Uterus (tissue), 4 donors: ENCODE measurements at places on chromosomes 2 and 18. TPM values are rescaled to one million over a fixed set of nuclear protein-coding genes. Genes with fewer than 3 reads are reported as not detected.
A peak's percentile ranks its signal among the peaks of the same experiment; 100 is the strongest.

ABCG5 gene
- not detected for total RNA-seq

NR4A2 gene
- total RNA-seq, result 5.5 TPM

HOXD8 gene
- total RNA-seq, result 46.2 TPM

UCN gene
- total RNA-seq, result 2.3 TPM

DYNC1I2 gene
- total RNA-seq, result 165 TPM

IL1A gene
- not detected for total RNA-seq

IMPA2 gene
- total RNA-seq, result 30.1 TPM

- H3K4me3 ChIP-seq, result no peak overlapping the region
- no peaks in the 10 kb centered on the region for H3K4me1 ChIP-seq
- no peak for DNase-seq
- no peak overlapping the region for H3K27ac ChIP-seq
- no peaks in the 10 kb centered on the region for H3K36me3 ChIP-seq
These were observed 146.7 kb upstream of the ACVR2A start for GRCh38 chr2:147698166-147698565.

DNA sequence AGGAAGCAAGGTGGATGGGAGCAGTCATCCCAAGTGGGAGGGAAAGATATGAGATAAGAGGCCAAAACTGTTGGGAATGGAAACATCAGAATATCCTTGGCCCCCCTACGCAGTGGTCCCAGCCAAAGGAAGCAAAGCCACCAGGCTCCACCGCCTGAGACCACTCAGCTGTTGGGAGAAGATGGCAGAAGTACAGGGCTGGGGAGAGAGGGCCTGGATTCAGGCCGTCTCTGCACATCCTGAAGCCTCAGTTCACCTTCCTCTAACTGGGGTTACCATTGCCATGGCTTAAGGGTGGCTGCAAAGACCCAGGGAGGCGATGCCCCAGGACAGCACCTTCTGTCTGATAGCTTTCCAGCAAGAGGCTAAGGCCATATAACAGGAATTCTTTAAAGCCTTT, 193.8 kb downstream of the MGAT5 start:
- no peaks in the 10 kb centered on the region for H3K27me3 ChIP-seq
- H3K4me3 ChIP-seq, result no peak overlapping the region
- no peak overlapping the region for H3K27ac ChIP-seq
- no peaks in the 10 kb centered on the region for H3K36me3 ChIP-seq

DNA sequence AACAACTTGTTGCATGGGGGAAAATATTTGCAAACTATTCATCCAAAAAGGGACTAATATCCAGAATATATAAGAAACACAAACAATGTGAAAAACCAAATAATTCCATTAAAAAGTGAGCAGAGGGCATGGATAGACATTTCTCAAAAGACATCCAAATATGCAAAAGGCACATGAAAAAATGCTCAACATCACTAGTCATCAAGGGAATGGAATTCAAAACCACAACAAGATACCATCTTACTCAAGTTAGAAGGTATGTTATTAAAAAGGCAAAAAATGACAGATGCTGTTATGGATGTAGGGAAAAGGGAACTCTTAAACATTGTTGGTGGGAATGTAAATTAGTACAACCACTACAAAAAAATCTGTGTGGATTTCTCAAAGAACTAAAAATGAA, 396.5 kb downstream of the CCDC85A start:
- no peak overlapping the region for H3K4me3 ChIP-seq
- no peaks in the 10 kb centered on the region for H3K36me3 ChIP-seq
- H3K27ac ChIP-seq, result no peak overlapping the region

GRCh38 chr2:60321816-60322215, 231.6 kb downstream of the BCL11A start:
- no peak overlapping the region for H3K27ac ChIP-seq
- H3K4me1 ChIP-seq, result no peaks in the 10 kb centered on the region
- H3K4me3 ChIP-seq, result no peak overlapping the region
- H3K27me3 ChIP-seq, result no peaks in the 10 kb centered on the region

- DNase-seq, result peak; percentile 98
- H3K27ac ChIP-seq, result peak within 1 kb of the TSS; percentile 96
- H3K4me3 ChIP-seq, result peak within 1 kb of the TSS; percentile 91
- H3K36me3 ChIP-seq, result no peaks in the 10 kb centered on the region
These were observed at the start of the genes SEPTIN10 and SOWAHC for GRCh38 chr2:109613922-109614714. SEPTIN10 (minus strand) TSS chr2:109613966; CDS start chr2:109613827, 139 bp downstream. SOWAHC (plus strand) TSS chr2:109614364; CDS start chr2:109614490, 126 bp downstream.

DNA sequence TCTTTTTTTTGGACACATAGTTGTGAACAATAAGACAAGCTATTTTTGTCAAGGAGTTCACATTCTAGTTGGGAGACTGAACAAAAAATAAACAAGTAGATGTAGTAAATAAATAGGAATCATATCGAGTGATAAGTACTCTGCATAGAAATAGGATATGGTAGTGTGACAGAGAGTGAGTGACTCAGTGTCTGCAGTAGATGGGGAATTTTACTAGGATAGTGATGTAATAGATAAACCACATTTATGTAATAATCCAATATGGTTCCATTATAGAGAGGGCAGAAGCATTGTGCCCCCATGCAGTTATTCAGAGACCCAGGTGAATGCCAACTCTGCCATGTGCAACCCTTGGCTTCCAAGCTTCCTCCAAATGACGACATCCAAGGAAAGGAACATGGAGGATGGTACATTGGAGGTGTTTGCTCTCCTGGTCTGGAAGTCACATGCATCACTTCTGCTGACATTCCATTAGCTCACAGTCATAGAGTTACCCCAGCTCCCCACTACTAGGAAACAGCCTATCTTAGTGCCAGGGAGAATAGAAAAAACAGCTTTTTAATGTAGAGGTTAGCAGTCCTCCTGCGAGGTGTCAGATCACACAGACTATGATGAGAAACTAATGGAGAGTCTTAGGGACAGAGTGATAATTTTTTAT, 595.4 kb downstream of the NYAP2 start:
- H3K27me3 ChIP-seq, result no peaks in the 10 kb centered on the region
- no peaks in the 10 kb centered on the region for H3K36me3 ChIP-seq

DNA sequence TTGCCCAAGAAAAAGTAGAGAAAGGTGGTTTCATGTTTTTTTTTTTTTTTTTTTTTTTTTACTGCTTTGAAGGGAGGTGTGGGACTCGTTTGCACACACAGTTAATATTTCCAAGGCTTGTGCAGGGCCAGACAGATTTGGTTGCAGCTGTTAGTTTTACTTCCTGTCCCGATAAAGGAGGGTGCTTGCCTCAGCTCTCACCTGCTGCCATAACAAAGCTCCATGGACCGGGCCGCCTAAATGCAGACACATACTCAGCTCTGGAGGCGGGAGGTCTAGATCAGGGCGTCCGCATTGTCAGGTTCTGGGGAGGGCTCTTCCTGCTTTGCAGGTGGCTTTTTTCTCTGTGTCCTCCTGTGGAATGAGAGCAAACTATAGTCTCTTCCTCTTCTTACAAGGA, 69.9 kb downstream of the ODC1 start:
- H3K27me3 ChIP-seq, result no peaks in the 10 kb centered on the region
- no peak for DNase-seq
- H3K27ac ChIP-seq, result no peak overlapping the region
- no peak overlapping the region for H3K4me3 ChIP-seq
- H3K4me1 ChIP-seq, result peaks cover 2% of the 10 kb centered on the region

- no peaks in the 10 kb centered on the region for H3K36me3 ChIP-seq
- DNase-seq, result no peak
- no peaks in the 10 kb centered on the region for H3K27me3 ChIP-seq
- H3K27ac ChIP-seq, result no peak overlapping the region
- no peak overlapping the region for H3K4me3 ChIP-seq
These were observed 15.8 kb downstream of the ATG4B start for GRCh38 chr2:241653210-241653750.

- no peaks in the 10 kb centered on the region for H3K36me3 ChIP-seq
- H3K27me3 ChIP-seq, result no peaks in the 10 kb centered on the region
- no peaks in the 10 kb centered on the region for H3K4me1 ChIP-seq
- DNase-seq, result no peak
These were observed 68.3 kb downstream of the MRO start for GRCh38 chr18:50751490-50751889.

- DNase-seq, result no peak
- H3K27ac ChIP-seq, result no peak within 1 kb of the TSS
- no peak within 1 kb of the TSS for H3K4me3 ChIP-seq
- H3K27me3 ChIP-seq, result peaks cover 18% of the 10 kb centered on the region
- H3K36me3 ChIP-seq, result no peaks in the 10 kb centered on the region
These were observed at the start of gene DCC for GRCh38 chr18:52339891-52340371. DCC (plus strand) TSS chr18:52340197; CDS start chr18:52340788, 591 bp downstream.

DNA sequence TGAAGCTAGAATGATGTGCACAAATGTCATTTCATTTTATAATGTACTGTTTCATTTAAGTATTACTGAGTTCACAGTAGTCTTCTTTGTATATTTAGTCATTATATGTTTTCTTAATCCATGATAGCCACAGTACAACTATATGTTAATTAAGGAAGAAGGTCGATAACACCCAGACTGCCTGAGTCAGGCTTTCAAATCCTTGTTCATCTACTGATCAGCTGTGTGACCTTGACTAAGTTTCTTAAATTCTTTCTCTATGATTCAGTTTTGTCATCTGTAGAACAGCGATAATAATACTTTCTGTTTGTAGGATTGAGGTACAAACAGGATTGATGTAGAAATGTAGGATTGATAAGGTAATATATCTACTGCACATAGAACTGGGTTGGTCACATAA, 5.4 kb downstream of the GCC2 start:
- no peaks in the 10 kb centered on the region for H3K4me1 ChIP-seq
- H3K27ac ChIP-seq, result no peak overlapping the region
- no peak for DNase-seq
- no peaks in the 10 kb centered on the region for H3K27me3 ChIP-seq
- no peaks in the 10 kb centered on the region for H3K36me3 ChIP-seq

GRCh38 chr2:196105951-196106350, 37.3 kb upstream of the DNAH7 start:
- H3K4me3 ChIP-seq, result no peak overlapping the region
- no peak for DNase-seq
- H3K4me1 ChIP-seq, result no peaks in the 10 kb centered on the region
- no peaks in the 10 kb centered on the region for H3K27me3 ChIP-seq
